T-helper 2 cell treated with Interferon-gamma antibody and Interleukin-4, amounts not matched to agents 5 μg/mL and 100 μg/mL, for 36 hours (primary cell): ENCODE measurements at places on chromosomes 2 and 18.

DNA sequence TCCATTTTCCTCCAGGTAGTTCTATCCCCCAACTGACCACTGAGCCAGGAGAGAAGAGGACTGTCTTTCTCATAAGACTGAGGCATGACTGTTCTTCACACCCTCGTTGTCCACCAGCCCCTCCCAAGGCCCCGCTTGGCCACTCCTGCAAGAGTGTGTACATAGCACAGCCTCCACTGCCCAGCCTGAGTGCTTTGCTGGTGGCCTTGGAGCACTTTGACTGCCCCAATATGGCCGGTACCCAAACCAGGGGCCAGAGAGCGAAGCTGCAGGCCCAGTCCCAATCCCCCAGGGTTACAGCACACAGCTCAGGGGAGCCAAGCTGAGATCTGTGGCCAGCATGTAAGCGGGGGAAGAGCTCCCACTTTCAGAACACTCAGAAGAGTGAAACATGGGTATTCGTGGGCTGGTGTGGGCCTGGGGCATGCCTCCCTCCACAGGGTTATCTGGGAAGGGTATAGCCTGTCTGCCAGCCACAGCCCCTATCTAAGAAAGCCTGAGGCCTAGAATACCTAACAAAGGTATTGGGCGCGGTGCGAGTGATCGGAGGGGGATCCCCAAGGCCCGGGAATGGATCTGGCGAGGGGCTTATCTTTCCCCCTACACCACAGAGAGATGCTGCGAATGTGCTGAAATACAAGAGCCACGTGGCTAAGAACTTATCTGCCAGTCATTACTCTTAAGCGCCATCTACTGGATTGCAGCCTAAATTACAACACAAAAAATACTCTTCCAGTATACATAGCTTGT is 163.8 kb downstream of the WDPCP start:
- peak; percentile 15 for DNase-seq

- DNase-seq, result no peak
These were observed 38.0 kb downstream of the KCTD1 start for GRCh38 chr18:26510337-26510736.

GRCh38 chr2:235263205-235264120 is 230.4 kb upstream of the AGAP1 start:
- DNase-seq, result no peak

DNA sequence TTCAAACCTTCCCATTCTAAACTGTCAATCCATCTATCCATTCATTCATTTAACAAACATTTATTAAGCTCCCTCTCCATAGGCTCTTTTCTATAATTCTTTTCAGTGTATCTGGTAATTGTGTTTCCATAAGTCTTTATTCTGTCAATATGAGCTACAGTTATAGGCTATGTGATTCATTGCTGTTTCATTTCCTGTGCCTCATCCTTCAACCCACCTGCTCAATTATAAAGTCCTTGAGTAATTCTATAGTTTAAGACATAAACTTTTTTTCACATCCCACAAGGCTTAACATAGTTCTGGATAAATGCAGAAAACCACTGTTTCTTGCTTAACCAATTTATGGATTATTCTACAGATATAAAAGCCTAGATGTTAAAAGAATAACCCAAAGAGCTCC is 84.2 kb upstream of the PIK3C3 start:
- no peak for DNase-seq

DNA sequence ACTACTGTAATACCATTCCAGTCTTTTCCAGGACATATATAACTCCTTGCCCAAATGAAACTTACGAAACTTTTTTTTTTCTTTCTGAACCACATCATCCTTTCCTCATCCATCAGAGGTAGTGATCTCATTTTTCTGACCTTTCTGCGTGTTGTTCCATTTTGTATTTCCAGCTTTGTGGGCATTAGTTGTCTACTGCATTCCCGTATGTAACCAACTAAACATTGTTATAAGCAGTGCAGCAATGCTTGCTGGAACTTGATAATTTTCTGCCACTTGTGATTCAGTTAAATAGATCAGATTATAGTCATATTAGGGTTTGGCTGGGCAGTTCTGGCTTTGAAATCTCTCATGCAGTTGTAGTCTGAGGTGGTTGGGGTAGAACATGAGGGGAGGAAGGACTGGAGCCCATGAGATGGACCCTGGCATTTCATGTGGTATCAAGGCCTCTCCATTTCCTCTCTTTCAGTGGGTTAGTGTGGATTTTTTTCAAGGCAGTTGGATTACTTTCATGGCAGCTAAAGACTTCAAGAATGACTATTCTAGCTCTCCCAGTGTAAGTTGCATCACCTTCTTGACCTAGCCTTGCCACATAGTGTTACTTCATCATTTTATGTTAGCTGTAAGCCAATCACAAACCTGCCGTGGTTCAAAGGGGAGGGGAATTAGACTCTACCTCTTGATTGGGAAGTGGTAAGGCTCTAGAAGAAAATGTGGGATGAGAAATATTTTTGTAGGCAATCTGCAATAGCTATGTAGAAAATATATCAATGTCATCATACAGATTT is 80.5 kb downstream of the EHBP1 start:
- DNase-seq, result no peak

- DNase-seq, result no peak
These were observed 463.3 kb downstream of the IRS1 start for GRCh38 chr2:226336283-226336682.

DNA sequence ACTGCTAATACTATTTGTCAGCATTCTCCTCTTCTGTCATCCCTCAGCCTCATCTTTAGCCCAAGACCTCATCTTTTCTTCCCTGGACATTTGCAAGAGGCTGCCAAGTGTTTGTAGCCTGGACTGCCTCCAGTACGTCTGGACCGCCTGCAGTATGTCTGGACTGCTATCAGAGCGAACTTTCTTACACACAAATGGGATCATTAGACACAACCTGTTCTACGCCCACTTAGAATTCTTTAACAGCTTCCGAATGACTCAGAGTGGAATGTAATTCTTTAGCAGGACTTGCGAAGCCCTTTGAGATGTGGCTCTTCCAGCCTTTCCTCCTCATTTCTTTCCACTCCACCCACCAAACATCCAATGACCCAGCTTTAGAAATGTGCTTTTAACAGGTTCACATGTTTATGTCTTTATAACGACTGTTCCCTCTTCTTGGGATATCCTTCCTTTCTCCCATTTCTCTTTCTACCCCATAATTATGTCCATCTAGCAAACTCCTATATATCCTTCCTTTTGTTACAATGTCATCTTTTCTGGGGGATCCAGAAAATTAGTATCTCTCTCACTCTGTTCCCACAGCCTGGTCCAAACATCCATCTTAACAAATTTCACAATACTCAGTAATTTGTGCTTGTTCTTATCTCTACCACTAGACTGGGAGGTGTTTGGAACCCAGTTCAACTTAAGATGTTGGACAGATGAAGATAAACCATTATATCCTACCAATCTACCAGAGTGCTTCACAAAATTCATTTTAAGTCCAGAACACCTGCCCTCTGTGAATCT is 171.3 kb upstream of the PGAP1 start:
- no peak for DNase-seq

DNA sequence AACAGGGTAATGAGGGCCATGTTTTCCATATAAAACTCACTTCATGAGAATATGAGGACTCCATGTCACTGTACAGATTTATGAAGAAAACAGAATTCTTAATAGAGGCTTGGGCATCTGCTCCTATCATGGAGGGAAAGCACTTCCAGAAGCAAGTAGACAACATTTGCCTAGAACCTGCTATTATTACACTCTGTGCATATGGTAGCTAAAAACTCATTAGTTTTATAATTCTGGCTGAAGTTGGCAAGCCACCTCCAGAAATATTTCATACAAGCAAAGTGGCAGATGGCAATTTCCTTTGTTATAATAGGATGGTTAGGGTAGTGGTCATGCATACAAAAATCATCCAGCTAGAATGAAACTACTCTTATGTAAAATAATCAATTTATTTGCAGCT is 65.8 kb upstream of the TLK1 start:
- DNase-seq, result no peak

DNA sequence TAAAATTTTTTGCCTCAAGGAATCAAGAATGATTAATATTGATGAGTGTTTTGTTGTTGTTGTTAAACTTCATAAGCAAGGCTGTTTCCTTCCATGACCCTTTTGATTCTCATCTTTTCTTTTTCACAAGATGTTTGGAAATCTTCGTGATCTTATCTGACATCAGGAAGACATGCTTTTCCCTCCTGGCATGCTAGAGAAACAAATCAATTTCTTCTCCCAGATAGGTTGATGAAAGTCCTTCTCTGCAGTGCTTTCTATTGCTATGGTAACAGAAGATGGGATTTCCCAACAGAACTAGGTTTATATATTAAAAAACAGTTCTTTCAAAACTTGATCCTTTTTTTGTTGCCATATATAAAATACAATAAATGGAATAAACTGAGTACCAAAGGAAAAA is 85.2 kb downstream of the EML6 start:
- DNase-seq, result no peak

GRCh38 chr2:1563943-1564891 is 151.0 kb downstream of the TPO start:
- DNase-seq, result no peak

GRCh38 chr2:94273242-94273641 is 598.0 kb upstream of the TEKT4 start:
- no peak for DNase-seq

- DNase-seq, result no peak
These were observed 187.8 kb downstream of the GLI2 start for GRCh38 chr2:120923426-120923825.
